NCI-H2171 treated with DMSO at 0.1 percent for 48 hours (cell line): ENCODE measurements at places on chromosomes 13 and 19.

GRCh38 chr13:46759846-46760245 lies 37.1 kb downstream of the ESD start:
- DNase-seq, result no peak

GRCh38 chr13:63337921-63338320 lies 1922.3 kb upstream of the PCDH20 start:
- DNase-seq, result no peak

DNA sequence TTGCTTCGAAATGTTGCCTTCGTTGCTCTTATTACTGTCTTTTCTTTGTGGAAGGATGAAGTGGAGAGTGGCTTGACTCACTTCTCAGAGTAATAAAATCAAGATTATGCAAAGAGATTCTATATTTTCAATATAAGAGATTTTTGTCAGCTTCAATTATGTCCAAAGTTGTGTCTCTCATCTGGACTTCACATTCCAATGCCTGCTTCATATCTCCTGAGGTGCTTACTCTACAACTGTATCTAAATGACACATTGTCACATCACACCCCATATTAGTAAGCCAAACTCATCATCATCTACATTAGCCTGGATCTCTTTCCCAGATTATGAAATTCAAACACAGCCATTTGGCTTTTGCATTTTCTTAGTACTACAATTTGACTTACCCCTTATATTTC lies 409.4 kb downstream of the DACH1 start:
- no peak for DNase-seq

DNA sequence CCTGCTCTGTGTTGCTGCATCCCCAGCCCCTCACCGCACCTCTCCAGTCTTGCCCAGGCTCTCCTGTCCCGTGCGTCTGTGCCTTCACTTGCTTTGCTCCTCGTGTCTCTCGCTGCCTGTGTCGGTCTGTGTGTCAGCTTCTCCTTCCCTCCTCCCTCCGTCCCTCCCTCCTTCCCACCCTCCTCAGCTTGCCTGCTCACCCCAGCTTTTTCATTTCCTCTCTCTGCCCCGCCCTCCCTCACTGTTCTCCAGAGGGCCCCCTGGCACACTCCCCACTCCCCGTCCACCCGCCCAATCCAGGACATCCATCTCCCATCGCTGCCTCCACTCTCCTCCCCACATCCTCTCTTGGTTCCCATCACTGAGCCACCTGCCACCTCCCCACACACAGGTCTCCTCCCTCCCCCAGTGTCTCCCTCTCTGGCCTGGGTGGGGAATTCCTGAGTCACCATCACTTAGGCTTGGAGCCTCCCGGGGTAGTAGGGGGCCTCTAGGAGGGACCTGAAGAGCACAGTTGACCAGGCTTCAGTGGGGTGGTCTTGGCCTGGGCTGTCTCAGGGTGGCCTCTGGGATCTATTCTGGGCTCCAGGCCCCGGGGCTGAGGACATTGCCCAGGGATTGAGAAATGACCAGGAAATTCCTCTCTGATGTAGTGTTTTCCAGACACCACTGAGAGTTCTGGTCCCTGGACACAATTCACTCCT lies at the start of gene PTGIR:
Gene PTGIR (minus strand): TSS at position 132 of the 704 bp plus-strand sequence. CDS start 864 bp downstream, outside the sequence.
- DNase-seq, result no peak

- peak; percentile 86 for DNase-seq
These were observed 47.8 kb upstream of the C13orf46 start for GRCh38 chr13:114021464-114022308.

DNA sequence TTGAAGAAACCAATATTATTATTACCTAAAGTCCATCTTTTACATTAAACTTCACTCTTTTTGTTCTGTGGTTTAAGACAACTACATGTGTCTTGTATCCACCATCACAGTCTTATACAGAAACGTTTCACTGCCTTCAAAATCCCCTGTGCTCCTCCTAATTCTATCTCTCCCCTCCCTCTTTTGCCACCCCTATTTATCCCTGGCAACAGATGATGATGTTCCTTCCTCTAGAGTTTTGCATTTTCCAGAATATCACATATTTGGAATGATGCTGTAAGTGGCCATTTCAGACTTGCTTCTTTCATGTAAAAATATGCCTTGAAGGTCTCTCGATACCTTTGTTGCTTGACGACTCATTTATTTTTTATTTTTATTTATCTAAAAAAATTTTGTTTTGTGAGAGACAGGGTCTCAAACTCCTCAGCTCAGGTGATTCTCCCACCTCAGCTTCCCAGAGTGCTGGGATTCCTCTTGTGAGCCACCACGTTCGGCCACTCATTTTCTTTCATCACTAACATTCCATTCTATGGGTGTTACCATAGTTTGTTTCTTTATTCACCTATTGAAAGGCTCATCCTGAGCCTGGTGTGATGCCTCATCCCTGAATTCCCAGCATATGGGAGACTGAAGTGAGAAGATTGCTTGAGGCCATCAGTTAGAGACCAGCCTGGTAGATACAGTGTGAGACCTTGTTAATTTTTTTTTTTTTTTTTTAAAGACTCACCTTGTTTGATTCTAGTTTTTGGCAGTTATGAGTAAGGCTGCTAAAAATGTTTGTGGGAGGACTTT lies 8.4 kb downstream of the ZNF763 start:
- DNase-seq, result no peak
